ENCODE measurements at places on chromosomes 2 and 18. TPM values are rescaled to one million over a fixed set of nuclear protein-coding genes. Genes with fewer than 3 reads are reported as not detected.

The CFC1 gene
- total RNA-seq: not detected

The KIAA1328 gene
- total RNA-seq: 16.2 TPM

The ASIC4 gene
- total RNA-seq: 0.49 TPM

The RAB6C gene
- not detected for total RNA-seq

The CD226 gene
- 43.4 TPM for total RNA-seq

The IGFBP5 gene
- total RNA-seq: not detected

The HOXD8 gene
- total RNA-seq: not detected

The IKZF2 gene
- 6.1 TPM for total RNA-seq

The CMPK2 gene
- 7.1 TPM for total RNA-seq

The RBM44 gene
- total RNA-seq: 0.60 TPM

DNA sequence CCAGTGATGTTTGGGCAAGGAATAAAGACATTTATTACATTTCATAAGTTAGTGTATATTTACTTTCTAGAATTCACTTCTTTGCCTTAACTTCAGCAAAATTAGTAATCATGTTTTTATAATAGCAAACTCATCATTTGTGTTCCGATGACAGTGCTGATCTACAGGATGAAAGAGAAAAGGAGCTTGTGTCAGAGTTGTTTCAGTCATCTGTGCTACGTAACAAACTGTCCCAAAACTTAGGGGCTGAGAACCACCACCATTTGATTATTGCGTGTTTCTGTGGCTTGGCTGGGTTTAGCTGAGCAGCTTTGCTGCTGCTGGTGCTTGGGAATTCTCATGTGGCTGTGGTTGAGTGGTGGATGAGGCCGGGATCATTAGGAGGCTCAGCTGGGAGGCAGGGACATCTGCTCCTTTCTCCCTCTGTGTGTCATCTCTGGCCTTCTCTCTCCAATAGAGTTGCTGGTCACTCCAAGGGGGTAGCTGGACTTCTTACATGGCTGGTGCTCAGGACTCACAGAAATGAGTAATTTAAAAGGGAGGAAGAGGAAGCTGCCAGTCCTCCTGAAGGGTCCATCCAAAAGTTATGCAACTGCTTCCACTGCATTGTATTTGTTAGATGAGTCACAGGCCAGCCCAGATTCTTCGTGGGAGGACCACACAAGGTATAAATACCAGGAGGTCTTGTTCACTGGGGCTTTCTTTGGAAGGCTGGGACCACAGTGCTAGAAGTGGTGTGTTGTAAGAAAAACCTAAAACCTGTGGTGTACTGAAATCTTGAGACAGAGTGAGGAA, 43.4 kb upstream of the HAAO start:
- H3K36me3 ChIP-seq: no peaks in the 10 kb centered on the region
- no peak overlapping the region for H3K4me3 ChIP-seq
- no peak for DNase-seq
- no peaks in the 10 kb centered on the region for H3K27me3 ChIP-seq
- no peak overlapping the region for H3K27ac ChIP-seq

DNA sequence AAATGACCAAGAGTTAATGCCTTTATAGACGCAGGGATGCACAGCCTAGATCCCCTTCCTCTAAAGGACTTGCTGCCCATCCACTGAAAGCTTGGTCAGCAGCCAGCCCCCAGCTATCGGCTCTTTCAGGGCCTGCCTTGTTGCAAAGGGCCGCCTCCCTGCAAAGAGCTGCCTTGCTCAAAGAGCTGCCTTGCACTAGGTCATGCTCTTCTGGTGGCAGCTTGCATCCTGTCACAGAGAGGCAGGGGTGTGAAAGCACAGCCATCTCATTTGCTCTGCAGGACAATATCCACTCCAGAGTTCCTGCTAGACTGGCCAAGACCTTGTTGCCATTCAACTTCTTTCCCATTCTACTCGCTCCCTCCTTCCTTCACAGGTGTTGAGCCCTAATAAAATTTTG, 137.1 kb downstream of the MCFD2 start:
- no peak overlapping the region for H3K27ac ChIP-seq
- no peak for DNase-seq
- H3K4me1 ChIP-seq: no peaks in the 10 kb centered on the region
- no peak overlapping the region for H3K4me3 ChIP-seq

GRCh38 chr2:74700643-74701372, 46.8 kb downstream of the SEMA4F start:
- H3K36me3 ChIP-seq: no peaks in the 10 kb centered on the region
- H3K4me3 ChIP-seq: no peak overlapping the region
- no peaks in the 10 kb centered on the region for H3K4me1 ChIP-seq
- no peak for DNase-seq

GRCh38 chr2:120278901-120279300, 26.2 kb downstream of the RALB start:
- DNase-seq: no peak
- no peak overlapping the region for H3K4me3 ChIP-seq
- H3K4me1 ChIP-seq: no peaks in the 10 kb centered on the region
- H3K27ac ChIP-seq: no peak overlapping the region

- H3K4me1 ChIP-seq: peaks cover 14% of the 10 kb centered on the region
- no peaks in the 10 kb centered on the region for H3K27me3 ChIP-seq
- DNase-seq: no peak
These were observed 34.0 kb upstream of the RNF138 start for GRCh38 chr18:32057624-32058165.

DNA sequence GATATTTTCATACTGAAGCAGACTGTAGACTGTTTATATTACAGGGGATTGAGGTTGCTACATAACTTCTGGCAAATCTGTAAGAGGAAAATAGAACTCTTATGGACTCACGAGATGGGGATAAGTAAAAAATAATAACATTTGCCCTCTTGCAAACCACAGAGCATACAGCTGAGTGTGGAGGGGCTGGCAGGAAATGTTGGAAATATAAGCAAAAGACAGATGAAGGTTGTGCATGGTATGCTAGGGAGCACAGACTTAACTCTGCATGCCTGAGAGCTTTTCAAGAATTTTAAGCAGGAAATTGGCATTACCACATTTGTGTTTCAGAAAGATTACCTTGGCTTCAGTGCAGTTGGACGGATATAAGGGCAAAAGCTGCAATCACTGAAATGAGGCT, 411.1 kb downstream of the RAD51AP2 start:
- no peaks in the 10 kb centered on the region for H3K36me3 ChIP-seq
- H3K4me3 ChIP-seq: no peak overlapping the region
- no peak overlapping the region for H3K27ac ChIP-seq
- DNase-seq: no peak

DNA sequence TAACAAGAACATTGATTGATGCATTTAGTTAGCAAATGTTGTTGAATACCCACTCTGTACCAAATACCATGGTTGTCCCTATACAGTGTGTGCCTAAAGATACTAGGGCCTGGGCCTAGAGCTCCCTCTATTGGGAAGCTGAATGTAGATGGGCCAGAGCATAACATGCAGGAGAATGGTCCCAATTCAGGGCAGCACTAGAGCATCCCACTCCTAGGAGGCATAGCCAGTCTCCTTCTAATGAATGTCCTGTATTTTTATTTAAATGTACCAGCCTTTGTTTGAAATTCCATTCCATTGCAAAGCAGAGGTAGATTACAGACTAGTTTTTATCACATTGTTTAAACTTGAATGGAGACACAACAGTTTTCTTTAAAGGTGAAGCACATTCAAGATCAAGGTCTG, 90.6 kb downstream of the FEZ2 start:
- no peak overlapping the region for H3K27ac ChIP-seq
- no peaks in the 10 kb centered on the region for H3K4me1 ChIP-seq
- no peak overlapping the region for H3K4me3 ChIP-seq
- H3K36me3 ChIP-seq: no peaks in the 10 kb centered on the region

DNA sequence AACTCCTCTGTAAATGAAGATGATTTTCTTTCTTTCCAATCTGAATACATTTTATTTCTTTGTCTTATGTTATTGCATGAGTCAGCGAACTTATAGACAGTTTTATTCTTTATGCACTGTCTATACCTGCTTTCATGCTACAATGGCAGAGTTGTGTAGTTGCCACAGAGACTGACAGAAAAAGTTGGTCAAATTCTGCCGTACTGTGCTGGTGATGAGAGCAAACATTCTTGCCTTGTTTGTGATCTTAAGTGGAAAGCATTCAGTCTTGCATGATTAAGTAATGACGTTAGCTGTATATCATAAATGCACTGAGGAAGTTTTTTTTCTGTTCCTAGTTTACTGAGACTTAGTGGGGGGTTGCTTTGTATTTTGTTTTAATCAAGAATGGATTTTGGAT, 32.9 kb downstream of the ZC3H15 start:
- DNase-seq: no peak
- H3K4me3 ChIP-seq: no peak overlapping the region
- H3K27ac ChIP-seq: no peak overlapping the region
- H3K27me3 ChIP-seq: no peaks in the 10 kb centered on the region

DNA sequence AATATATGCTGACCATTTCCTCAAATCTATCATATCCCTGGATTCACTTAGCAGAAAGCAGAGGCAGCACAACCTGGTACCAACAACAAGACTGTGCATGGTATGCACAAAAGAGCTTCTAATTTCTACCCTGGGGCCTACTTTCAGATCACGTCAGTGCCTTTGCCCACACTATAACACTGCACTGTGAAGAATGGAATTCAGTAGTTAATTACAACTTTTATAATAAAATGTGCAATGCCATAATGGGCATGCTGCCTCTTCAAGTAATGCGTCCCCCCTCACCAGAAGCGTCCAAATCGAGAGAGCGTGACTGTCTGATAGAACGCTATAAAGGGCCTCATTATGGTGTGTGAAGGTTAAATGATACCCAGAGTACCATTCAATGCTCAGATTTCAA, 328.1 kb upstream of the PKDCC start:
- H3K27me3 ChIP-seq: no peaks in the 10 kb centered on the region
- no peaks in the 10 kb centered on the region for H3K4me1 ChIP-seq
- H3K36me3 ChIP-seq: no peaks in the 10 kb centered on the region
- no peak overlapping the region for H3K27ac ChIP-seq
- no peak for DNase-seq
- no peak overlapping the region for H3K4me3 ChIP-seq

DNA sequence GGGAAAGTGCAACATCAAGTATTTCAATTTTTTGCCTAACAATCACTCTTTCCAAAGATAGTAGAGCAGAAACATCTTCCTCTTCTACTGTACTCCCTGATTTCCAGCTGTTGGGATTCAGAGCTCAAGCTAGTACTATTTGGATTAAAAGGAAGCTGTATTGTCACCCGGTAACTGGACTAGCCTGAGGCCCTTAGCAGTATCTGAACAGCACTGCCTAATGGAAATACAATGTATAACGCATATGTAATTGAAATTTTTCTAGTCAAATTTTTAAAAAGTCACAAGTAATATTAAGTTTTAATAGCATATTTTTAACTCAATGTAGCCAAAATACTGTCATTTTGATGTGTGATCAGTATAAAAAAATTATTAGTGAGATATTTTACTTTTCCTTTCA, 86.2 kb downstream of the COX7A2L start:
- H3K36me3 ChIP-seq: no peaks in the 10 kb centered on the region
- DNase-seq: no peak
- H3K27ac ChIP-seq: no peak overlapping the region
- H3K27me3 ChIP-seq: no peaks in the 10 kb centered on the region

- no peak for DNase-seq
- no peaks in the 10 kb centered on the region for H3K36me3 ChIP-seq
These were observed 128.0 kb upstream of the SMAD2 start for GRCh38 chr18:48058486-48058885.

DNA sequence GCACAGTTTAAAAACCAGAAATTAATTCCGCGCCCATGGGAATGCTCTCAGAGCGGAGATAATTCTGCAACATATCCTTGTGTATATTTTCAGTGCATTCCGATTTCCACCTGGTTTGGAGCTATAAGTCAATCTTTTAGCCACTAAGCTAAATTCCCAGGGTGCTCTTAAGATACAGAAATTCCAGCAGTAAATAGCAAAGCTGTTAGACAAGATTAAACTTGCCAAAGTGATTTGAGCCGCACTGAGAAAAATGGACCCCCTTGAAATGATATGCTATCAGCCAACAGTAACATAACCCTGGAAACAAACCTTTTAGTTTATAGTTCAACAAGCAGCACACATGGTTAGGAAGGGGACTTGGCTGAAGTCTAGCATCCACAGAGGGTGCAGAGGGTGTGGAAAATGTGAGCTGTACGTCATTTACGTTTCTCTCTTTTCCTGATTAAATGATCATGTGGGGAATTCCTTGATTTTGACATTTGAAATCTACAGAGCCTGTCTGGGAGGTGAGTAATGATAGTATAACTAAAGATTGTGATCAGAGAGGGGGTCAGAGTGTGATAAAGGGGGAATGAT, 99.8 kb upstream of the COPS8 start:
- no peaks in the 10 kb centered on the region for H3K36me3 ChIP-seq
- DNase-seq: no peak
- H3K4me3 ChIP-seq: no peak overlapping the region
- no peak overlapping the region for H3K27ac ChIP-seq

GRCh38 chr2:239425631-239426030, 24.8 kb upstream of the HDAC4 start:
- H3K4me3 ChIP-seq: no peak overlapping the region
- no peak for DNase-seq
- no peaks in the 10 kb centered on the region for H3K36me3 ChIP-seq
- no peak overlapping the region for H3K27ac ChIP-seq
- H3K4me1 ChIP-seq: no peaks in the 10 kb centered on the region
- H3K27me3 ChIP-seq: no peaks in the 10 kb centered on the region

DNA sequence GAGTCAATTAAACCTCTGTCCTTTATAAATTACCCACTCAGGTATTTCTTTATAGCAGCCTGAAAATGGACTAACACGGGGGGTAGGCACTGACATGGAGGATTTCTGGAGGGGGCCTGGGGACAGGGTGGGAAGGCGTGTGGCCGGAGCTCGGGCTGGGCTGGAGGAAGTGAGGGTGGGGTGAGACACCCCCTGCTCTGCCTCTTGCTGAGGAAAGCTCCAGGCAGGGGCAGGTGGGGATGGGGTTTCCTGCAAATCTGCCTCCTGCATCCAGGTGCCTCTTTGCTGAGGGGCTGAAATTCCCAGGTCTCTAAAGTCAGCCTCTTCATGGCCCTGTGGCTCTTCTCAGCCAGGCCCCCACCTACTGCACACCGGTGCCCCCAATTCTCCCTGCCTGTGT, 25.7 kb upstream of the OTOS start:
- no peaks in the 10 kb centered on the region for H3K27me3 ChIP-seq
- no peaks in the 10 kb centered on the region for H3K4me1 ChIP-seq
- H3K36me3 ChIP-seq: no peaks in the 10 kb centered on the region
- no peak overlapping the region for H3K27ac ChIP-seq
- no peak overlapping the region for H3K4me3 ChIP-seq

GRCh38 chr2:108412995-108413710, 35.4 kb downstream of the SULT1C4 start:
- no peak for DNase-seq
- H3K36me3 ChIP-seq: no peaks in the 10 kb centered on the region
- H3K4me1 ChIP-seq: no peaks in the 10 kb centered on the region
- H3K4me3 ChIP-seq: no peak overlapping the region
- no peak overlapping the region for H3K27ac ChIP-seq

GRCh38 chr2:106805716-106806115, 80.3 kb downstream of the ST6GAL2 start:
- H3K4me3 ChIP-seq: no peak overlapping the region
- no peaks in the 10 kb centered on the region for H3K36me3 ChIP-seq
- H3K27ac ChIP-seq: no peak overlapping the region
- no peaks in the 10 kb centered on the region for H3K4me1 ChIP-seq
- no peak for DNase-seq
